ENCODE measurements at places on chromosomes 12 and 14.

- DNase-seq: no peak
Observed at GRCh38 chr14:105616802-105617192, 90.4 kb downstream of the TMEM121 start.

DNA sequence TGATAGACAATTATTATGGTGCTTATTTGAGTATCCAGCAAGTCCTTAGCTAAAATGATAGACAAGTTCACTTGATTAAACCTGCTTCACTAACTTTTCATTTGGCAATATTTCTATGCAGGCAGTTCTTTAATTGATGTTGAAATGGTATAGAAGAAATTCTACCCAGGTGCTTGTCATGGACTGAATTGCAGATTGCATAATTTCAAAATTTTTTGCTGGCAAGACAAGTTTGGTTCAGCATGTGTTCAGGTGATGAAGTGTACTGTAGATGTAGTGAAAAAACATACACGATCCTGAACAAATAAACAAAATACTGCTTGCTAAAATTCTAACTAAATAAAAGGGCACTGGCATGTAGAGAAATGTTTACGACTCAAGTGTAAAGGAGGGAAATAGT lies 189.0 kb downstream of the FOXA1 start:
- no peak for DNase-seq

DNA sequence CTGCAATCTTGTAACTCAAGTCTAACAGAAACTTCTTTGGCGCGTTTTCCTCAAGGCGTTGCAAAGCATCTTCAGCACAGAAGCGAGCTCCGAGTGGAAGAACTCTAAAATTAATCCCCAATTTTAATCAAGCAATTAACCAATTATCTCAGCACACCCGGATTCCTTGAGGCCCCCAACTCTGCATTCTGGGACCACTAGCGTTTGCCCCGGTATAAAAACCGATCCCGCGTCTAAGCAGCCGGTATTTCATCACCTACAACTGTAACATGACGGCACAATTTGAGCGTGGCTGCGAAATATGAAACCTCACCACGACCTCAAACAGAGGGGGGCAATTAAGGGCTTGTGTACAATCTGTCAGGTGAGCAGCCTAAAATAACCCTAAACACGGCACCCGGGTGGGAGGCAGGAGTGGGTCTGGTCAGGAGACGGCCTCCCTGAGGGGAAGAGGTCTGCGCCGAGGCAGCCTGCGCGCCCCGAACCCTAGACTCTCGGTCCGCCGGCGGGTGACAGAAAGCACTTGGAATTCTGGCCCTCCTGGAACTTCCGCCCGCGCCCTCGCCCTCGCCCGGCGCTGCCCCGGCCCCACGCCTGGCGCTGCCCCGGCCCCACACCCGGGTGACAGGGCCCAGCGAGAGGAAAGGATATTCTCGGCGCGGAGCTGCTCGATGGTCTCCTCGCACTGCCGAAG lies 594 bp downstream of the ZCCHC8 start:
- peak; percentile 6 for DNase-seq

DNA sequence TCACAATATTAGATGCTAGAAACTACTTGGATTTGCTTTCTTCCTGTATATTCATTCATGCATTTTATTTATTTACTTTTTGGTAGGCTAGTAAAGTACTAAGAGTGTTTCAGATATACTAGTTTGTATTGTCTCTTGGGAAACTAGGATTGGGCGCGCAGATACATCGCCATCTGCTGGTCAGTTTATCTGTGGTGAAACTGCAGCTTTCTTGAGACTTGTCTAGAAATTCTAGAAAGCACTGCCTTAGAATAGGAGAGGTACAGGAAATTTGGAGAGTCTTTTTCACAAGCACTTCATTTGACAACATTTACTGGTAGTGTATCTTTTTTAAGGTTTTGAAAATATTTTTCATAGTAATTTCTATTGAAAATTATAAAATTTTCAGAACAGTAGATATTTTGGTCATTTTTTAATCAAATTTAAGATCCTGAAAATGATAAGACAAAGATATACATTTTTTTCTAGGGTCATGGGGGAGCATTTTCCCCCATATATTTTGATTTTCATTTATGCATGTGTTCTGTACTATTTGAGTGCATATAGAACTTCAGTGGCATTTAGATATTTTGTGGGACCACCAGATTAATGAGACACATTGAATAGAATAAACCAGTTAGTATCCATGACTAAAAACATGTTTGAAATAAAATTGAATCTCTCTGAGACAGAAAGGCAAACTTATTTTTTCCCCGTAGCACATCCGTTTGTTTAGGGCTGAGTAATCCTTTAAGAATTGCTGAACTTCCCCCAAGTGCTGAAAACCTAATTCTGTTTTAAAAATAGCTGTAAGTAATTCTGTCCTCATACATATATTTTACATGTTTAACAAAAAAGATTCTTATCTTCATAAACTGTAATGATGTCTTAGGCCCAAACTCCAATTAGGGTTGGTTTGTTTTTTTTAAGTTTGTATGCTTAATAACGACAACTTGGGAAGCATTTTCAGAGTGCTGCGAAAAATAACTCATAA lies 44.5 kb downstream of the SLC38A6 start:
- DNase-seq: peak; percentile 35

- no peak for DNase-seq
Observed at GRCh38 chr12:94872007-94872653, 131.4 kb downstream of the NDUFA12 start.

DNA sequence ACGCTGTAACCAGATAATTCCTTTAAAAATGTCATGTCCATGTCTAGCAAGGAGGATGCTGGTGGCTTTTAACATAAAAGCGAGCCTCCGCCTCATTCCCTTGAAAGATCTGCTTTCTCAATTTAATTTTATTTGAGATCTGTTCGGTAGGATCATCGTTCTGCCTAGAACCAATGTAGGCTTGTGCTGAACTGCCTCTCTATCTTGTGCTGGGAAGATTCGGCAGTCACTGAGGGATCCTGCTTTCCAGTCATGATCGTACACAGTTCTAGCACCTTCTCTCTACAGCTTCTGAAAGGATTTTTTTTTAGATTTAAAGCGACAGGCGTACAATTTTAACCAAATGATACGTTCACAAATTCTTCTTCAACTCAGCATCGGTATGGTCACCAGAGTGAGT lies 54.3 kb downstream of the PEBP1 start:
- DNase-seq: no peak

GRCh38 chr14:35632271-35632670 lies 98.3 kb downstream of the INSM2 start:
- DNase-seq: no peak

GRCh38 chr12:107196681-107197080 lies 103.3 kb upstream of the CRY1 start:
- no peak for DNase-seq

DNA sequence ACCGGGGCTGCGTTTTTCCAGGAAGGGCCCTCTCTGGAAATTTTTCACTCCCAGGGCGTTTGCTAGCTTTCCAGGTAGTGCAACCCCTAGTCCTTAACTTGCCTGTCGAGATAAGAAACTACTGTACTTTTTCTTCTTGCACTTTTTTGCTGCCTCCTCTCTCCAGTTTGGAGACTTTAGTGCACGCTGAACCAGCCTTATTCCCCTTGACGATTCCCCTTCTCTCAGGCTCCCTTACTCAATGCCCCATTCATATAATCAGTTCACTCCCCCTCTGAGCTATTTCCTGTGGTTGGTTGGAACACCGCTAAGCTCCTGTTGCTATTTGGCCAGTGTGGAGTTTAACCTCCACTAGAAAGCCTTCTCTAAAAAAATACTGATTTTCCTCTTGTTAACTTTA lies 682 bp downstream of the CREBL2 start:
- no peak for DNase-seq

DNA sequence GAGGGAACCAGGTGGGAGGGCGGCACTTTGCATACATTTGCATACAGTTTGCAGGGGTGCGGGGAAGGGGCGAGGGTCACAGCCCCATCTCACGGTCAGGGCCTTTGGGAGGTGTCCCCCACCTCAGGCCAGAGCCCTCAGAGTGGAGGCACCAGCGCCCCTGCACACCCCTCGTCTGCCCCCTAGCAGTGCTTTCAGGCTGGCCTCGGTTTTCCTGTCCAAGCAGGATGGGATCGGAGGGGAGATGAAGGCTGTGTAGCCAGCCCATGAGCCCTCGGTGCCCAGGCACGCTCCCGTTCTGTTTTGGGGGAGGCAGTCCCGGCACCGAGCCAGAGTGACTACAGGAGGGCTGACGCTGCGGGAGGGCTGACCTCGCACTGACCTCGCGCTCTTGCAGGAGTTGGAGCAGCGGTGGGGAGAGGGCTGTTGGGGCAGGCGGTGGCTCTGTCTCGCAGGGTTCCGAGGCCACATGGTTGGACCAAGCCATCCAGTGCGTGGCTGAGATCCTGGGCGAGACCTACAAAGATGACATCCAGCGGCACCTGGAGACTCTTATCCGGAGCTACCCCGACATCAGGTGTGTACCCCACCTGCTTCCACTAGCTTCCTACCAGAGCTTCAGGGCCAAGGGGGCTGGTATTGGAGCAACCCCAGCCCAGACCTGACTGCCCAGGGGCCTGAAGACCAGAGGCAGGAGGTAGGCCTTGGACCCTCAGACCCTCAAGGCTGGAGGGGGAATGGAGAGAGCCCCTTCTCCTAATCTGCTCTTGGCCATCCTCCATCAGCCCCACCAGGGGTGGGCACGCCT lies 13.6 kb downstream of the EXOC3L4 start:
- DNase-seq: no peak

DNA sequence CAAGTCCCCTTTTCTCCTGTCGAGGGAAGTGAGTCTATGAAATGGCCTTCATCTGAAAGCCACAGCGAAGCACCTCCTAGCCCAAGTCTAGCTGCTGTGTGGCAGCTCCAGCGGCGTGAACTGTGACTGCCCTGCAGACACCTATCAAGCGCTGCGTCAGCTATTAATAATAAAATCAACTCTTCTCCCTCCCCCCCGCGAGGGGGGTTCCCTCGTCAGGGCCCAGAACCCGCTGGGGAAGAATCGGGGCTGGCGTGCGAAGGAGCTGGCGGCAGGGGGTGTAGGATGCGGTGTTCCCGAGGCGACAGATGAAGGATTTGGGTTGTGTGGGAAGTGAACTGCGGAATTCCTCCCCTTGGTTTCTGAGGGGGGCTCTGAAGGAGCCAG lies 662 bp upstream of the ATP2A2 start:
- peak; percentile 23 for DNase-seq

GRCh38 chr14:51353901-51354300 lies 113.9 kb downstream of the TMX1 start:
- no peak for DNase-seq

GRCh38 chr14:99173086-99173485 lies 98.9 kb downstream of the BCL11B start:
- DNase-seq: no peak

- DNase-seq: no peak
Observed at GRCh38 chr14:38818555-38818954, 284.5 kb downstream of the SEC23A start.

DNA sequence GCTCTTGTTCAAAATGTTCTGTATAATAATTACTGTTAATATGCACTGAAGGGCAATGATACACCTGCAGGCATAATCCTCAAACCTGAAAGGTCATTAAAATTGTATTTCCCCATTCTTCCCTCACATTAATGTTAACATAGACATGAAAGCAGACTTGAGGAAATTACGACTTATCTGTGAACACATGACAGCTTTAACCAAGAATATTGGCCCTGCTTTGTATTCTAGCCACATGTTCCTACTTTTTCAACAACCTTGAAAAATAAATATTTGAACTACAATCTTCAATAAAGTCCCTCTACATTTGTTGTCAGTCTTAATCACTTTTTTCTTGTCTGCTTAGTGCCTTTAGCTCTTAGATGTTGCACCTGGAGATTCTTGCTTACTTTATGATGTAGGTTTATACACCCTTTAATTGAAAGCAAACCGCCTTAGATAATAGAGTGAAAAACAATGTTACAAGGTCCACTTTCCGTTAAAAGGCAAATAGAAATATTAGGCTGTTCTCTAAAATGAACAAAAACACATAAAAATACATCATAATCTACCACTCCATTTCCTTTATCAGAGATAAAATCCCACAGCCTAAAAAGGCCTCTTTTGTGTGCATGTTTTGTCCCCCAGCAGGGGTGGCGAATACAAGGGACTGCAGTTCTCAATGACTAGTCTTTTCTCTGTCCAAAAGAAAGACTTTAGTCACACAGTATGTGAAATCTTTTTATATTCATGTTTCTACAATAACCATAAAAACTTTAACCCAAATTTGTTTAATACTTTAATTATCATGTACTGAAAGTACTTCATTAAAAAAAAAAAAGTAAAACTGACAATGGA lies 55.9 kb downstream of the ZFC3H1 start:
- DNase-seq: no peak

- DNase-seq: no peak
Observed at GRCh38 chr12:124577986-124578385, 10.6 kb upstream of the NCOR2 start.

GRCh38 chr14:49249022-49249421 lies 337.2 kb downstream of the RPS29 start:
- no peak for DNase-seq

DNA sequence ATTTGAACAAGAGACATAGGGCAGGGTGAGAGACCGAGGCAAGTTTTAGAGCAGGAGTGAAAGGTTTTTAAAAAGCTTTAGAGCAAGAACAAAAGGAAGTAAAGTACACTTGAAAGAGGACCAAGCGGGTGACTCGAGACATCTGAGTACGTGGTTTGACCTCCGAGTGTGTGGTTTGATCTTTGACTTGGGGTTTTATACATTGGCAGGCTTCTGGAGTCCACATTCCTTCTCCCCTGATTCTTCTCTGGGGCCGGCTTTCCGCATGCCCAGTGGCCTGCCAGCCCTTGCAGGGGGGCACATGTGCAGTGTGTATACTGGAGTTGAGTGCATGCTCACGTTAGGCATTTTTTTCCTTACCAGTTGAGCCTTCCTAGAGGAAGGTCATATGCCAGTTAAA lies 96.3 kb downstream of the SLC15A4 start:
- DNase-seq: no peak

GRCh38 chr12:42104087-42104486 lies 40.6 kb downstream of the GXYLT1 start:
- no peak for DNase-seq

- no peak for DNase-seq
Observed at GRCh38 chr12:65171870-65172269, 2.5 kb downstream of the LEMD3 start.

- no peak for DNase-seq
Observed at GRCh38 chr12:71746974-71747611, 7.6 kb upstream of the RAB21 start.

- no peak for DNase-seq
Observed at GRCh38 chr12:122385171-122386016, 37.1 kb downstream of the CLIP1 start.

GRCh38 chr12:4139191-4139590 lies 134.4 kb upstream of the CCND2 start:
- no peak for DNase-seq

DNA sequence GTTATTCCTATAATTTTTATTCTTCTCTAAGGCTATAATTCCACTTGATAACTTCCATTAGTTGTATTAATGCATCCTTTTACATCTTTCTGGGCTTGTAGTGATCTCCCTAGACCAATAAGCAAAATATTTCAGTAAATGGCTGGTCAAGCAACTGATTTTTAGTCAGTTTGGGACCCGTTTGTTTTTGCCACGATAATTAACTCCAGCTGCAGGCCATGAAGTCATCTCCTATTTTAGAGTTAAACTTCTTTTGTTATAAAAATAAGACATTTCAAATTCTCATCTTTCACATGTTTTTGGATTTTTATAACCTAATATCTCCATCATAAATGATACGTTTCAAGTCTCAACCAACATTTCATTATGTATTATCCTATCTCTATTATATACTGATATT lies 49.4 kb downstream of the MAGOHB start:
- DNase-seq: no peak

- no peak for DNase-seq
Observed at GRCh38 chr14:56331592-56332216, 213.5 kb downstream of the PELI2 start.

All from stimulated activated CD8-positive, alpha-beta memory T cell treated with anti-CD3 and anti-CD28 coated beads, Interleukin-15, amount 100 ng/mL, for 1 hour (primary cell).